ENCODE measurements at places on chromosomes 7 and 10. TPM values are rescaled to one million over a fixed set of nuclear protein-coding genes. Genes with fewer than 3 reads are reported as not detected.

DENND2A gene
- total RNA-seq: 0.42 TPM

ZP3 gene
- total RNA-seq: 2.5 TPM

SKIDA1 gene
- 0.21 TPM for total RNA-seq

SP8 gene
- not detected for total RNA-seq

CRTAC1 gene
- not detected for total RNA-seq

CHCHD2 gene
- 665 TPM for total RNA-seq

Data from airway epithelial cell (primary cell).